ENCODE measurements at places on chromosomes 4 and X. TPM values are rescaled to one million over a fixed set of nuclear protein-coding genes. Genes with fewer than 3 reads are reported as not detected.
A peak's percentile ranks its signal among the peaks of the same experiment; 100 is the strongest.

DNA sequence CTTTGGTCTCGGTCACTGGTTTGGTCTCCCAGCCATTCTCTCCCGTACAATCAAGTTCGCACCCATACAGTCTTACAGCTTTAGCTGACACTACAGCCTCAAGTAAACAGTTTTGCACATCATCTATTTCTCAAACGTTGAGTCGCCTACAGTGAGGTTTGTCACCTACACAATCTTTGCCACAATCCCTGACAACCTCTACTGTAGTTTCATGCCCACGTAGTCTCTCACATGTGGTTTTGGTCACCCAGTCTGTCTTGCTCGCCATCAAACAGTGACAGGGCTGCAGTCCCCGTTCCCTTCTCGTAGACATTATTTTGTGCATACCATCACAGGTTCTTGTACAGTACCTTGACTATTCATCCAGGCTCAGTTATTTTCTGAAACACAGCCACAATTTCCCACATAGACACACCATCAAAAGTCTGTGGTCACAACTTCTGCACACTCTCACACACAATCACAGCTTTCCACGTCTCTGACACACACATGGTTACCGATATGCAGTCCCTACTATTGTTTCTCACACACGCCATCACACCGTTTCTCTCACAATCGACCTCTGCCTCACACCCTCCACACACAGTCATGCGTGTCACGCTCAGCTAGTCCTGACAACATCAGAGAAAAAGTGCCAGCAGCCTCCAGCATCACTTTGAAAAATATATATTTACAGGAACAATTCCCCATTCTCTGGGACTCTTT is 5.3 kb upstream of the CFP start:
- no peak for DNase-seq

DNA sequence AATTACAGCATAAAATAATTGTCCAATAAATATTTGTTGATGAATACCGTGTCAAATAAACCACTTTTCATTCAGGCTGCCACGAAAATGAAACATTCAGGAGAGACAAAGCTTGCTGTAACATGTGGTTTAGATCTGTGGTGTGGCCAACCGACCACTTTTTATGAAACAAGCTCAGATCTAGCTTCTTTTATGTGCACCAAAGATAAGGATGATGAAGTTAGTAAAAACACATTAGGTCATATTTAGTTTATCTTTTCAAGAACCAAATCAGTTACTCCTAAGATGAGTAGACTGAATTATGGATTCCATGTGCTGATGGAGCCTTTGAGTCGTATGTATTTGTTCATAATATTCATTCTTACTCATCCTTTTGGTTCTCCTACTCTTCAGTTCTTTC is 35.8 kb downstream of the STOX2 start:
- no peak for DNase-seq

- DNase-seq = no peak
These were observed 49.2 kb downstream of the CEP44 start for GRCh38 chr4:174332741-174333493.

DNA sequence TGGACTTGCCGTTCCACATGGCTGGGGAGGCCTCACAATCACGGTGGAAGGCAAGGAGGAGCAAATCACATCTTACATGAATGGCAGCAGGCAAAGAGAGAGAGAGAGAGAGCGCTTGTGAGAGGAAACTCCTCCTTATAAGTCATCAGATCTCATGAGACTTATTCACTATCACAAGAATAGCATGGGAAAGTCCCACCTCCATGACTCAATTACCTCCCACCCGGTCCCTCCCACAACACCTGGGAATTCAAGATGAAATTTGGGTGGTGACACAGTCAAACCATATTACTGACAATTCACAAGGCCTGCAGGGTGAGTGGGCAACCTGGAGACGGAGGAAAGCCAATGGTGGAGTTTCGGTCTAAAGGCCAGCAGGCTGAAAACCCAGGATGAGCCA is 394.3 kb upstream of the TRAM1L1 start:
- no peak for DNase-seq

- DNase-seq = peak; percentile 41
These were observed at the start of gene C4orf51 for GRCh38 chr4:145679991-145680455. C4orf51 (plus strand) TSS chr4:145680146; CDS start chr4:145680204, 58 bp downstream.

DNA sequence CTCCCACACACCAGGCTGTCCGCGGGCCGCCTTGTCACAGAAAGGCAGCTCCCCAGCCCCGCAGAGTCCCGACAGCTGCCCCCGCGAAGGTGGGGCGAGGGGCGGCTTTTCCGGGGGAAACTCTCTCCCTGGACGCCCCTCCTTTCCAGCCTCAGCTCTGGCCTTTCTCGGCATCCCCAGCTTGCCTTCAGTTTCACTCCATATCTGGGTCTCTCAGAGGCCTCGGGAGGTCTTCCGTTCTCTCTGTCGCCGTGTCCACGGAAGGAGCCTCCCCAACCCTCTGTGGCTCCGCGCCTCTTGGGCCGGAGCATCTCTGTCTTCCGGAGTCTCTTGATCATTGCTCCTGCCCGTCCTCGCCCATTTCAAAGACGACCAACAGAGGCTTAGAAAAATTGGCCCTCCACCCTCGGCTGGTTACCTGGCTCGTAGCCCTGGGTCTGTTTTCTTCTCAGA is 6.1 kb upstream of the MSX1 start:
- DNase-seq = no peak

DNA sequence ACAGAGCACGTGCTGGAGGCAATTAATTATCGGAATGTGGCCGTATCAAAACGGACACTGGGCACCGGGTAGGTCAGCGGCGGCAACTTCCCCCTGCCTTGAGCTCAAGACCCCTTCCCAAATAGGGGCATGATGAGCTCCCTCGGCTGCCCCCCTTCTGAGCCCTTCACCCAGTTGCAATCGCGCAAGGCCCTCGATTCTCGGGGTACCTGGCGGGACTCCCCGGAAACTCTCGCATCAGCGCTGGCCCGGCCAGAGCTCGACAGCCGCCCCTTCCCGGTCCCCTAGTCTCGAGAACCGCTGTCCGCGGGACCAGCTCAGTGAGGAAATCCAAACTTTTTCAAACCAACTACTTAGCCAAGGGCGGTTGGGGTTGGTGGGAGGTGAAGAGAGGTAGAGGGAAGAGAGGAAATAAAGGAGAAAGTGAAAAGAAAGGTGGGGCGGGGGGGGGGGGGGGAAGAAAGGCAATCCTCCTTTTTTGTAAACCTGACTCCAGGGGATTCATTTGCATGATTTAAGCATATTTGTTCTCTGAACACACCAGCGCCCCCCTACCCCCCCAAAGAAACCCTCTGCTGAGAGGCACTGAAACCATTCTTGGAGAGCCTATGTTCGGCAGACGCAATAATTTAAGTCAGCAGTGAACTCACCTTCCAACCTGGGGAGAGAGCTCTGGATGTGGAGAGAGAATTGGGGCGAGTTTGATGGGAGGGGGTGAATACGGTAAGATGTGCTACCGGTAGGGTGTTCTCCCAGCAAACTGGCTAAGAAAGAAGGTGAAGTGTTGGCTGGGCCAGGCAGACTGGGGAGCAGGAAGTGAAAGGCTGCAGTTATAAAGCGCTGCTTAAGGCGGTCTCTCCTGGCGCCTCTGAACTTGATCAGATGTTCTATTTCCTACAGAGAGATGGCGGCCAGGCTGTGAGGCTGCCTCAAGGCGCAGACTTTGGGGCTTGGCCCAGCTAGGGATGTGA is 2.0 kb upstream of the ZIC3 start:
- no peak for DNase-seq

DNA sequence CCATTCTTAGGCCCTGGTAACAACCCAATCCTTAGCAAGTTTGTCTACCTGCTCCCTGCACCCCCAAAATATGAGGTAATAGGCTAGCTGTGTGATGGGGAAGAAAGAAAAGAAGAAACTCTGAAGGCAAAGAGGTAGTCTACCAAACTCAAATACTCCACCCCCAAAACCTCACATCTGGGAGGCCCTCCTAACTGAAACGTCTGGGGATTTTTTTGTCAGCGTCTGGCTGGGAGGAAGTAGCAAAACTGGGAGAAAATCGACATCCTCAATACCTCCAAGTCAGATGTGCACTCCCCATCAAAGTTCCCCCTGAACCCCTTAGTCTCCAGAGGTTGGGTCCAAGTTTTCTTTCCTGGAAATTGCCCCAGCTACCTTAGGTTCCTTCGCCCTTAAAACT is 1.0 kb downstream of the LAMP2 start:
- DNase-seq = no peak

DNA sequence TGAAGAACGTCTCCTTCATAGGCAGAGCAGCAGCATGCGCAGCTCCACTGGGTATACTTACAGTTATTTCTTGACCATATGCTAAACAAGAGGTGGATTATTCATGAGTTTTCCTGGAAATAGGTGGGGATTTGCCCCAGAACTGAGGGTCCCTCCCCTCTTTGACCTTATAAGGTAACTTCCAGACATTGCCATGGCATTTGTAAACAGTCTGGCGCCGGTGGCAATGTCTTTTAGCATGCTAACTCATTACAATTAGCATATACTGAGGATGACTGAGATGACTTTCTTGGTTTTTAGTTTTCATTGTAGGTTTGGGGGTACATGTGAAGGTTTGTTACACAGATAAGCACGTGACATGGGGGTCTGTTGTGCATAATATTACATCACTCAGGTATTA is 97.3 kb downstream of the MTNR1A start:
- no peak for DNase-seq

DNA sequence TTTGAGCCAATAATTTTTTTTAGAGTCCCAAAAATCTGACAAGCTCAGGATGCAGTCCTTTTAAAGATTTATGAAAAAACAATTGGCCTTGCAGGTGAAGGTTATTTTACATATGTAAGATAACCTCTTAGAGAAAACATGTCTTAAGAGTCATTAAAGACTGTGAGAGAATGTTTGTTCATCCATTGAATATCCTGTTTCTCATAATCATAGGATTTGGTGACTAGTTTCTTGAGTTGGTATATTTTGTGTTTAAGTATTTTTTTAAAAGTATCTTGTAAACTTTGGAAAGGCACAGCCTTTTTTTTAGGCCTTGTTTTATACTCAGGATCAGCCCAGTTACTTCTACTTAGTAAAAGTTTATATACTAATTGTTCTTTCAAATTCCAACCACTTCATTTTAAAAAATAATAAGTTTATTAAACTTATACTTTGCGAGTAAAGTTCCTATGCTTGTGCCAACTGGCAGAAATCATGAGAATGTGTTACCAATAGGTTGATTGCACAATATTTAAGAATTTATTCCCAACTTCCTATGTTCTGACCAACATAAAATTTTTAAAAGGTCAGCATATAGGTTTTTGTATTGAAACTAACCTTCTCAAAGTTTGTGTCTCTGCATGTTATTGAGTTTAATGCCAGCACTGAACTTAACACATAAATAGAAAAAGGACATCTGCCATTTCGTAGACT is 40.0 kb upstream of the ARSJ start:
- DNase-seq = no peak

DNA sequence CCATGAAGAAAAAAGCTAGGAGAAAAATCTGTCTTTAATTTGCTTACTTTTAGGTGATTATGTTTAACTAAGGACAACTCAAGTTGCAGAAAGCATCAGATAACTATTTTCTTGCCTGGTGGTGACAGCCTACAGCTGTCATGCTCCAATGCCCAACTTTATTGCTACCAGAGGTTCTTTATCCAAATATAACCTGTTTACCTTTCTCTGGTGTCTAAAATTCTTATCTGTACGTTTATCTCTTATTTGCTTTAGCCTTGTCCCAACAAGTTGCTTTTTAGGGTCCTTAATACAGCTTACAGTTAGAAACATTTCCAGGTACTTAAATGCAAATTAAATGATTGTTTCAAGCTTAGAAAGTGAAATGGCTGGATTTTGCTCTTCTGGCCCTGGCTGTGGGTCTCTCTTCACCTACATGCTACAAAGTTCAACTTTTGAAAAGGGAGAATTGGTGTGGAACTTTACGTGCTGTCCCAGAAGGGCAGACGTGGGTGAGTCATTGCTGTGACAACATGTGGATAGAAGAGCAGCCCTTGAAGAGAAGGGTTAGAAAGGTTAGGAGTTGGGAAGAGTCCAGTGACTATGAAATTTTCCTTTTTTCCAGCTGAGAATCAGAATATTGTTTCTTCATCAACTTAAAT is 60.7 kb downstream of the HPGD start:
- peak; percentile 6 for DNase-seq

GRCh38 chr4:162162672-162163071 is 1.1 kb downstream of the FSTL5 start:
- no peak for DNase-seq

GRCh38 chrX:2811271-2811670 is 17.5 kb upstream of the GYG2 start:
- no peak for DNase-seq

DNA sequence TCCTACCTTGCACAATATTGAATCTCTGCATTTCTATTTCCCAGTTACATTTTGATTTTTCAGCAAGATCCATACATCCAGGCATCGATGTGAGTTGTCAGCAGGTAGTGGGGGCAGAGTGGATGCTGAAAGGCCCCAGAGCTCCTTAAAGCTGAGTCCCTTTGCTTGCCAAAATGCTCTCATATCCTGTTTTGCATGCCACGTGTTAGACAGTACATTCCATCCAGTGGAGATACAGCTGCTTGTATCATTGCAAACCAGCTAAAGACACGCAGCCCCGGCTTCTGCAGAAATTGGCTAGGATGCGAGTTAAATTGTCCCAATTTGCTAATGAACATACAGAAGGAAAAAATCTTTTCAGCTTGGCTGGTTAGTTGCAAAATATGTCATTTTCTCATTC is 179.6 kb upstream of the MXRA5 start:
- DNase-seq = no peak

DNA sequence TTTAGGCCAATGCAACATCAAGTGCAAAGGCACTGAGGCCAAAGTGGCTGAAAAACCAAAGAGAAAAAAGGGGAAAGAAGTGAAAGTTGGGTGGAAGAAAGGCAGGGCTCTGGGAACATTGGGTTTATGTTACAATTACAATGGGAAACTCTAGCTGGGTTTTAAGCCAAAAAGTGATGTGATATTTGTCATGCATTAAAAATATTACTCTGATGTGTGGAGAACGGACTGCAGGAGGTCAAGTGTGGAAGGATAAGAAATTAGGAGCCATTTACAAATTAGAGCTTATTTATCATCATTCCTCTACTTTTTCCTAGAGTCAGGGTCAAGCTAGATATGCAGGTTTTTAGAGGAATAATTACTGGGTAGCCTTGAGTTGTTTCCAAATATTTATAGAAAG is 516.8 kb downstream of the INPP4B start:
- DNase-seq = no peak

DNA sequence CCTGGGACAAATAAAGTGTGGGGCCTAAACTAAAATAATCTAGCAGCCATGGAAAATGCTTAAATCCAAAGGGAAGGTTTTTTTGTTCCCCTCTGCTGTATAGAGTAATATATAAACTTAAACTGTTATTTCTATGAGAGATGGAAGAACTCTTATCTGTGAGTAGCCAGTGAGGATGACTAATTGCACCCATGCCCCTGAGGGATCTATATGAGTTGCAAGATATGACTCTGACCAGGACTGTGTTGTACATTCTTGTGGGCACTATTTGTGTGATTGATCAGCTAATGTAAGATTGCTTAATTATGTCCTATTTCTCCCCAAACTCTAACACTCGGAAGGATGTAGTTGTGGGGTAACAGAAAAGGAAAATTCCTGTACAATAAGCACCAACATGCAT is 35.2 kb upstream of the AMBN start:
- no peak for DNase-seq

- DNase-seq = no peak
These were observed 99.2 kb downstream of the SORCS2 start for GRCh38 chr4:7291372-7292114.

- no peak for DNase-seq
These were observed 14.0 kb downstream of the APOOL start for GRCh38 chrX:85017721-85018120.

Gene IQCM
- not detected for total RNA-seq

Gene CISD2
- 88.6 TPM for total RNA-seq

Gene TMEM35A
- total RNA-seq = not detected

Gene CDKL2
- total RNA-seq = 0.78 TPM

Gene CENPI
- total RNA-seq = 40.7 TPM

Gene RPL34
- total RNA-seq = 673 TPM

Gene ANOS1
- total RNA-seq = 3.5 TPM

Gene SAGE1
- total RNA-seq = not detected
